T-helper 9 cell (primary cell): ENCODE measurements at places on chromosomes 11 and 22.

- no peak for DNase-seq
Measured at GRCh38 chr11:130403967-130404366, 24.4 kb downstream of the ADAMTS8 start.

DNA sequence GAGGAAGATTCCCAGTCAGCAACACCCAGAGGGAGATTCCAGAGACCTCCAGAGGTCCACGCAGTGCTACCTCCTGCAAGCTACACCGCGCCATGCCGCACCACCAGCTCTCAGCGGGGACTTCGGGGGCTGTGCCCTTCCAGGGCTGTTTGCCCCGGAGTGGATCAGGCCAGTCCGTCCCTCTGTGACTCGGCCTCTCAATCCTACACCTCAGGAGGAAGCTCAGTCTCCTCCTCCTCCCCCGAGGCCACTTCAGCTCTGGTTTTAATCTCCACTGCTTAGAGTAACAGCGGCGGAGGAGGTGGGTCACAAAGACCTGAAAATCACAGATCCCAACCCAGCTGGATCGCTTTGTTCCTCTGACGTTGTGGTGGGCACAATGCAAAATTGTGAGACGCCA, 68.6 kb downstream of the PHF21B start:
- DNase-seq: no peak

GRCh38 chr11:122367809-122368231, 251.8 kb upstream of the BLID start:
- no peak for DNase-seq

DNA sequence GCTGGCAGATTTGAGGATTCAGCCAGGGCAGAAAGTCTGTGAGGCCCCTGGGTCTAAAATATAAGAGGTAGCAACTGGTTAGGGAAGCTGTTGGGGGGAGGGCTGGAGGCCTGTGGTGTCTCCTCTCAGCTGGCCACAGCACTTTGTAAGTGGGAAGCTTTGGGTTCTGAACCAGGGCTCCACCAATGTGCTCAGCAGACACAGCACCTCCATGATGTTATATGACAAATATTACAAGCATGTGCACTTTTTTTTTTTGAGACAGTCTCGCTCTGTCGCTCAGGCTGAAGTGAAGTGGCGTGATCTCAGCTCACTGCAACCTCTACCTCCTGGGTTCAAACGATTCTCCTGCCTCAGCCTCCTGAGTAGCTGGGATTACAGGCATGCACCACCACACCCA, 8.0 kb downstream of the ARHGAP1 start:
- DNase-seq: no peak

GRCh38 chr11:86781546-86781945, 18.8 kb upstream of the PRSS23 start:
- no peak for DNase-seq

GRCh38 chr22:46054091-46055073, 77.4 kb upstream of the WNT7B start:
- no peak for DNase-seq

DNA sequence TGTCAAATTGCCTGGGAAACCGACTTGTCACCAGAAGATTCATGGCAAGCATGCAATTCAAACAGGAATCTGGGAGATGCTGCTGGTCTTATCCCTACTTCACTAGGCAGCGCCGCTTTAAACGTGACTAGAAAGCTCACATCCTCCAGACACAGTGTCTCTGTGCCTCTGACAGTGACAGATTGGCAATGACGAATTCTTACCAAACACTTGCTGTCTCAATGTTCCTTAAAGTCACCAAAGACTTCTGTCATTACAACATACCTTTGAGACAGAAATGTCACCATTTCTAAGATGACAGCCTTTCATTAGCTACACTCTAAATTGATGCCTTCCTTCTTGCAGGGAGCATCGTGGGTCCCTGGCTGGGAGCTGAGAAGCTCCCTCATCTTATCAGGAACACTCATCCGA, 197.8 kb downstream of the CWF19L2 start:
- DNase-seq: no peak
